Progenitor cell of endocrine pancreas (in vitro differentiated cells): ENCODE measurements at places on chromosomes 13 and 19.

GRCh38 chr19:18795540-18795939, 4.4 kb upstream of the COMP start:
- DNase-seq = no peak

- DNase-seq = no peak
Observed at GRCh38 chr13:99087954-99088491, 110.2 kb upstream of the DOCK9 start.

GRCh38 chr13:32737111-32737571, 150.9 kb downstream of the PDS5B start:
- DNase-seq = no peak

- no peak for DNase-seq
Observed at GRCh38 chr19:35755550-35756376, 1.1 kb downstream of the HSPB6 start.

GRCh38 chr13:81610644-81611043, 1269.7 kb upstream of the SPRY2 start:
- no peak for DNase-seq

DNA sequence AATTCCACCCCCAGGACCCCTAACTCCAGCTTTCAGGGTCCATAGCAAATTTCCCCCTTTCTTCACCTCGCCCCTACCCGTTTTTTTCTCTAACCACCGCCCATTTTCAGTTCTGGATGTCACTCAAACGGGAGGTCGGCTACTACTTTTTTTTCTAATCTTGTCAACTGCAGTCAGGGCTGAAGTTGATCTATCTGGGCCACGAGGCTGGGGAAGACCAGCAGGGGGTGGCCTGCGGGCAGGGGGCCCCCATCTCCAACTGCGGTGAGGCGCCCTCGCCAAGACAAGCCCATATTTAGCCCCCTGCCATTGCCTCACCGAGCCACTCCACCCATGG, 748 bp downstream of the LHFPL6 start:
- no peak for DNase-seq

DNA sequence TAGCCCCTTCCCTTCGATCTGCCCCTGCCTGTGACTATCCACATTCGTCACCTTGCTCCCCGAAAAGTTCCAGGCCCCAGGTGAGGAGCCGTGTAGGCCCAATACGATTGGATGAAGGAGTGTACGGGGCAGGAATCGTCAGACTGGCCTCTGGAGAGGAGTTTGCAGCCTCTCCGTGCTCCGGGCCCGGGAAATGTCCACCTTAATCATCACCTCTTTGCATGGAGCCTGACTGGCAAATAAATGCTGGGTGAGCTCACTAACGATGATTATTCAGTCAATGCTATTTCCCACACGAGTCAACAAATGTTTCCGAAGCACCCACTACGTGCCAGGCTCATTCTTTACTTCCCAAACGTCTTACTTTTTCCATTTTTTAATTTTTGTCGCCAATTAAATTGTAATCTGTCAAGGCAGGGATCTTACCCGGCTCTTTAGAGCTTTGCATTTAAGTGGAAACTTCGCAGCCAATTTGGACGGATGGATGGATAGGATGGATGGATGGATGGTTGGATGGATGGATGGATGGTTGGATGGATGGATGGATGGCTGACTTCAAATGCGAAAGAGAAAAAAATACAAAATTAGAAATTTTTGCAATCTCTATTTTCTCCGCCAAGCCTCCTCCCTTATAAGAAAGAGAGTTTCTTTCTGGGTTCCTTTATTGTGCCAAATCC, 45.8 kb downstream of the TGDS start:
- DNase-seq = no peak

DNA sequence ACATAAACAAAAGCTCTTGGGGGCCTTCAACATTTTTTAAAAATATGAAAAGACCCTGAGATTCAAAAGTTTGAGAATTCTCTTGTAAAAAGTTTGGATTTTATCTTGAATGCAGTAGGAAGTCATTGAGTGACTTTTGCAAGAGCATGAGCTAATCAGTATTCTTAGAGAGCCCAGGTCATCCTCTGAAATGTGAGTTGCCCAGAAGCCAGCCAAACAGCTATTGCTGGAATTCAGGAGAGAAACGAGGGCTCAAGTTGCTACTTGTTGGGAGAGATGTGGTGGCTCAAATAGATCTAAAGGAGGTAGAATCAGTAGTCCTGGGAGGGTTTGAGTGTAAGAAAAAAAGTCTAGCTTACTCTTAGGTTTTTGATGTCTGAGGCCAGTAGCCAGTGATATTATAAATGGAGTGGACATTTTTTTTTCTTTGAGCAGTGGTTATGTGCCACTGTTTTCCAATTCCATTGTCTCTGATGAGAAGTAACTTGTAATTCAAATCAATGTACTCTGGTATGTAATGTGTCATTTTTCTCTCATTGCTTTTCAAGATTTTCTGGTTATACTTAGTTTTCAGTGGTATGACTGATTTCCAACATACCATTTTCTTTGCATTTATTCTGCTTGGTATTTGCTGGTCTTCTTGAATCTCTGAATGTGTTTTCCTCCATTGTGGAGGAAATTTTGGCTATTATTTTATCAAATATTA, 30.7 kb downstream of the LMO7 start:
- DNase-seq = no peak

DNA sequence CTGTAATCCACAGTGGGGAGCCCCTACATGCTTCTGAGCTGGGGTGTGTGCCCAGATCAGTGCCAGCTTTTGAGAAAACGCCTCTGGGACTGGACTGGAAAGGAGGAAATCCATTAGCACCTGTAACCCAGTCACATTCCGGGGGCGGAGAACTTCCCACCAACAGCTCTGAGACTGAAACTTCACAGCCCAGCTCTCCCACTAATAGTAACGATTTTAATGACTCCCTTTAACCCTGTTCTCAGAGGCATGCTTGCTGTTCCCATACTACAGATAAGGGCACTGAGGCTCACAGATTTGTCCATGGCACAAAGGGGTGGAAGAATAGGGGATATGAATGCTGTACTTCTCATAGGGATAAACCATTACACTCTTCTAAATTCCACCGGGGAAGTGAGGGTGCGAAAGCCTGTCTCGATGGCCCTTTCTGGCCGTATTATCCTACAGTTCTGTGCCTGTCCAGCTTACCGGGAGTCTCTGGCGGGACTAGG, 851 bp downstream of the FBXO46 start:
- no peak for DNase-seq

- no peak for DNase-seq
Observed at GRCh38 chr13:48778610-48779009, 124.9 kb downstream of the CYSLTR2 start.

DNA sequence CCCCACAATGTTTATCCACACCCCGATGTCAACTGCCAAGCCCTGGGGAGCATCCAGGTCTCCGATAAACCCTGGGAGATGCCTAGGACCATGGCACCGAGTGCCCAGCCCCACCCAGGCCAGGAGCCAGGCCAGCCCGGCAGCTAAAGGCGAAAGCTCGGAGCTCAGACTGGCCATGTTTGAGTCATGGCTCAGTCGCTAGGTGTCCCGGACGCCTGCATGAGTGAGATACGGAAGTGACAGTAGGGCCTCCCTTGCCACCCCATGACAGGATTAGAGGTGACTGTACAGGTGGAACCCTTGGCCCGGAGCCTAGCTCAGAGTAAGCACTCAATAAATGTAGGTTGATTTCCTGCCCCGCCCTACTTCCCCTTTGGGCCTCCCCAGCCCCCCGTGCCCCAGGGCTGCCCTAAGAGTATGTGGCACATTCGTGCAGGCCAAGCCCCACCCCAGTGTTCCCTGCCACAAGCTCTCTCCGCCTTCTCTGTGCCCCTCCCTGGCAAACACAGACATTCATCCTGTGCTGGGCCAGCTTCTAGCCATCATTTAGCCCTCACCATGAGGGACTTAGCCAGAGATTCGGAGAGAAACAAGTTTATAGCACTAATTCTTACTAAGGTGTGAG, 5.8 kb upstream of the TPM4 start:
- no peak for DNase-seq

DNA sequence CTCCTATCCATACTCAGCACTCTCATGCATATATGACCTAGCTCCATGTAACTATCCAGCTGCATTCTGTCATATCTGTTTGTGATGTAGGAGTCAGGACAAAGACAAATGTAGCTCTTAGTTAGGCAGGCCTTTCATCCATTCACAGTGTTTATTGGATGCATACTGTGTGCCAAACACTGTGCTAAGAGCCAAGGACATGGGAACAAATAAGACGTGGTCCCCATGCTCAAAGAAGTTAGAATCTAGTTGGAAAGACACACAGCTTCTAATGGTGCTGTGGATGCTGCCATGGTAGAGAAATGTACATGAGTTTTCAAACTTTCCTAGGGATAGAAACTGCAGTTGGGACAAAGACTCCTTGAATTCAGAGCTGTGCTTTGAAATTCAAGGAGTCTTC, 31.7 kb upstream of the IL17D start:
- no peak for DNase-seq

DNA sequence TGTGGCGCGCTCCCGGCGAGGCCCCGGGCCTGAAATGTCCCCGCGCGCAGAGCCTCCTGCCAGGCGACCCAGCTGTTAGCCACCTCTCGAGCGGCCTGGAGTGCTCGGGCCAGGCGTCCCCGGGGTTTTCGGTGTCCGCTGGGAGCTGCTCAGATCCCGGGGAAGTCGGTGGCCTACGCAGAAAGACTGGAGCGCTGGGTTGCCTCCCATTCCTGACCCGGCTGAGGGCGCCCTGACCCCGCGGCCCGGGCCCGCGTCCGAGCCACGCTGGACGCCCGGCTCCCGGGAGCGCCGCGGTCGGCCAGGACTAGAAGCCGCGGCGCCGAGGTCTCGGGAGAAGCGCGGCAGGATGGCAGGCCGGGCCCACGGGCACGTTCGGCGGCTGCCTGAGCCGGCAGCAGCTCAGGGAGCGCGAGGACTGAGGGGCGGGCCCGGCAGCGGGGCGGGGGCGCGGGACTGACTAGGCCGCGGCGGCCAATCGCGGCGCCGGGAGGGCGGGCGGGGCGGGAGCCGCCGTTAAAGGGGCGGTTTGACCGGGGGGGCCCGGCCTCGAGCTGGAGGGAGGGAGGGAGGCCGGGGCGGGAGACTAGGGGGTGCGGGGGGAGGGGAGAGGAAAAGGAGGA, 1.3 kb upstream of the ZIC2 start:
- peak; percentile 45 for DNase-seq

GRCh38 chr13:19861762-19862161, 1.7 kb downstream of the ZMYM5 start:
- DNase-seq = no peak

DNA sequence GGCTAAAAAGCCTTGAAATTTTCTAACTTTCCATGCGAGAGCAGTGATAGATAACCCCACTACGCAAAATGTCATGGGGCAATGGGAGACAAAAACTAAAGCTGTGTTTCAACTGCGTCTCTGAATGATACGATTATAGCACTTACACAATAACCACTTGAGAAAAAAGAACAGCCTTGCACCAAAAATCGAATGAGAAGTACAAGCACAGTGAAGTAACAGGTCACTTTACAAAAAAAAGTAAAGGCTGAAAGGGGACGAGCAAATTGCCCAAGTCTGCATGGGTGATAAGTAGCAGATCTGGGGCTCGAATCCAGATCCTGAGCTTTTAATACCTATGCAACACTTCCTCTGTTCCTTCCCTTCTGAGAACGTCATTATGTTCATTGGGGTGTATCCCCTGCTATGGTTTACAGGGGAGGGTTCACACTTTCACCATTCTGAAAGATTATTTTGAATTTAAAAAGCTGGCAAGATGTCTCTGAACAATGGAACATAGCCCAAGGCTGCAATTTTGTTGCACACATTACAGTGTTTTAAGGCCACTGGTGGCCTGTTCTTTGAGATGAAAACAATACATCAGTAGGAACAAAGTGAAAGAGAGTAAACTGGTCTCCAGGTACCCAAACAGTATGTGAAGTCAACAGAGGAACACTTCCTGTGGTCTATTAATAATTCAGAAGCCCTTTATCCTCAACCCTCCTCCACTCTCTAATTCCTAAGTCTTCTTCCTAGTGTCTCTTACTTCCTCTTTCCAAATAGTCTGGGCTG, 3.2 kb downstream of the CPB2 start:
- no peak for DNase-seq

GRCh38 chr13:75687150-75687763, 51.1 kb downstream of the LMO7 start:
- DNase-seq = no peak

DNA sequence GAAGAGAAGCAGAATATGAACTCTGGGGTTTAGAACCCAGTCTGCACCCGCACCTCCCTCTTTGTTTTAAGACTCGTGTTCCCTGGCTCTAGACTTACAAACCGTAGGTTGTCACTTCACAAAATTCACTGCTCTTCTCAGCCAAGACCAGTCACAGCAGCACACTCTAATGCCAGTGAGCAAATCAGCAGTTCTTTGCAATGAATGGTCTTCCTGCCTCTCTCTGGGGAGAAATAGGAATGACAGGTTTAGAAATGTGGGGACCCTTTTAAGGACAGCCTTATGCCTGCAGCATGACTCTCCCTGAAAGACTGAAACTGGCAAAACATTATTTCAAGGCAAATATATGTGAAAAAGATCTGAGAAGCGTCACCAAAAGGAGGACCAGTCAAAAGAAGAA, 156.9 kb downstream of the KCTD15 start:
- DNase-seq = no peak

DNA sequence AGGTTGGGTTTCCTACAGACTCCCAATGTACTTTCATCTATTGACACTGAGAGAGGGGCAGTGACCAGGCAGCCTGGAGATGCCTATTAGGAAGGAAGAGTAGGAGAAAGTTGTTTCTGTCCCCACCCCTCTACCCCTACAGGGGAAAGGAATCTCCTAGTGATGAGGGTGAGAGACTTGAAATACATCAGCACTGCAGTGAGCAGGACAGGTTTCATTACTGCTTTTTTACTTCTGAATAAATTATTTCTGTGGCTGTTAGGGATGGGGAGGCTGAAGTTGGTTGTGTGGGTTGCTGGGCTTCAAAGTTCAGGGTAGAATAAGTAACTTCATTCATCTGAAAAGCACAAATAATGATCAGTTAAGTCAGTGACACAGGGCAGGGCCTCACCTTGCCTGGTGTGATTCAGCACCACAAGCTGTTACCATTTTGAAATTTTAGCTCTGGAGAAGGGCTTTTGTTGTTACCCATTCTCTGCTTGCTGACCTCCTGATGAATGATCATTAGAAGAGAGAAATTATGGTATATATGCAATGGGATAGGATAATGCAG, 19.3 kb downstream of the CEACAM1 start:
- no peak for DNase-seq

- DNase-seq = no peak
Observed at GRCh38 chr13:110471156-110471832, 90.2 kb downstream of the RAB20 start.

DNA sequence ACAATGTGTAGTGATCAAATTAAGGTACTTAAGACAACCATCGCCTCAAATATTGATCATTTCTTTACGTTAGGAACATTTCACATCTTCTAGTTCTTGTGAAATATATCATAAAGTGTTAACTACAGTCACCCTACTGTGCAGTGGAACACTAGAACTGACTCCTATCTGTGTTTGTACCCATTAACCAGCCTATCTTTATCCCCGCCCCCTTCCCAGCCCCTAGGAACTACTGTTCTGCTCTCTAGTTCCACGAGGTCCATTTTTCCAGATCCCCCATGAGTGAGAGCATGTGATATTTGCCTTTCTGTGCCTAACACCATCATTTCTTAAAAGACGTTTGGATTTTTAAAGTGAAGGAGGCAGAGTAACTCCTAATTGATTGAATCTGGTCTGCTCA, 24.4 kb upstream of the GGACT start:
- DNase-seq = no peak

- DNase-seq = no peak
Observed at GRCh38 chr19:17512574-17512939, 1.1 kb downstream of the PGLS start.

GRCh38 chr19:4577020-4577782, 17.7 kb upstream of the SEMA6B start:
- DNase-seq = no peak

- DNase-seq = no peak
Observed at GRCh38 chr19:16883522-16883921, 5.3 kb upstream of the F2RL3 start.
